ENCODE measurements at places on chromosomes 12 and 14.

GRCh38 chr14:105479431-105480158 is 5.0 kb downstream of the CRIP2 start:
- DNase-seq = no peak

DNA sequence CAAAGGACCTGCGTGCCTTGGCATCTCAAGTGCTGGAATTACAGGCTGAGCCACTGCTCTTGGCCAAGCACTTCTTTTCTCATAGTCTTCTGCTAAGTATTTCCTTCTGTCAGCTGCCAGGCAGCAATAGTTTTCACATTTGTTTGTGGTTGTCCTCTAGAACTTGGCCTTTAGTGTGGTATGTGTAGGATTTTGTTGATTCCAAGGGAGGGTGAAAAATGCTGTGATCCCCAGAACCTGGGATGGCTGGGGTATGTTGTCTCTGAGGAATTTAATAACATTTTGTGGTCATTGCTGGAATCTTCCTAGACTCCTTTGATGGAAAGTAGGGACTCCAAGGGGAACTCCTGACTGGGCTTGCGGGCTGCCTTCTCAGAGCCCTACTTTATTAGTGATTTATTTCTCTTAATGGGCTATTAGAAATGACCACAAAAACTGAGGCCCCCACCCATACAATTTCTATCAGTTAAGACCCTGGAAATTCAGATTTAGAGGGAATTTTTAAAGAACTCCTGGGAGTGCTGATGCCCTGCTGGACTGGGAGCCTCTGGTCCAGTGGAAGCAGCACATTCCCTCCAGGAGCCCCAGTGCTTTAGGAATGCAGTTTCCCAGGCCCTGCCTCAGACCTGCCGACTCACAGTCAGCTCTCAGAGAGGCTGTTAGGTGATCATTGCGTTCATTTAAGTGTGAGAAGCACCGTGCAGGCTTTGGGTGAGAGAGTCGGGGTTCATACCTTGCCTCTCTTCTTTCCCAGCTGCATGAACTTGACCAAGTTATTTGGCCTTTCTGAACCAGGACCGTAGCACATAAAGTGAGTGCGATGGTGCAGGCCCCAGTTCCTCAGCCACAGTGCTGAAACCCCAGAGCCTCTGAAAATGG is 22.7 kb downstream of the TRAF3 start:
- no peak for DNase-seq

- DNase-seq = peak; percentile 34
Measured at GRCh38 chr12:51270067-51270950, at the start of gene SMAGP. Gene SMAGP, minus strand, starts transcription at chr12:51270415. Its CDS starts 1,137 bp downstream, at chr12:51269278.

DNA sequence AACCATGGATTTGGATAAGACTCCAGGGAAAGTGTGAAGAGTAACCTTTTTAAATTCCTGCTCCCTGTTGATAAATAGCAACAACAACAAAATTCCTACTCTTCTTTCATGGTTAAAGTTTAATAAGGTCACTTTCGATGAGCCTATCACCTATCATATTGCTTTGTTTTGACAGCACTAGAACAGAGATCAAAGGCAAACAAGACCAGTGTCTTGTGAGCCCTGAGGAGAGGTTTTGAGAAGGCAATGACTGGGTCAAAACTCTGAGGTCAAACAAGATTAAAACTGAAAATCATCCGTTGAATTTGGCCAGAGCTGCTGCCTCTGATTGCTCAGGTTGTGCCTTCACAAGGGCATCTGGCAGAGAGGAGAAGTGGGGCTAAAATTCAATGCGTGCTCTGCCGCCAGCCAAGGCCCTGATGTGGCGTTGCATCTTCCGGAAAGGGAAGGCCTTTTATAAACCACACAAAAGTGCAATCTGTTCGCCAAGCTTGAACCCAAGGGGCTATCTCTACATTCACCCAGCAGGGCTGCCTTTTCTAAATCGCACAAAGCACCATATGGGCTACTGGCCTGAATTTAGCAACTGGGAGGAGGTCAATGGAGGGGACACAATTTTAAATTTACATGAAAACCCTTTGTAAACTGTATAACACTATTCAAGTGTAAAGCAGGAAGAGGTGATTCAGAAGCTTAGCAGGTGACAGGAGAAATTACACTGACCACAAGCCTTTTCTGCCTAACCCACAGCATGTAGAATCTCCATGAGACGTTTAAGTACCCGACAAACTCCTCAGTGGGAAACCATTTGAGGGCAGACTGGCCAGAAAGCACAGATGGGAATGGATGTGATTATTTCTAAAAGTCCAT is 140.8 kb downstream of the DAD1 start:
- no peak for DNase-seq

DNA sequence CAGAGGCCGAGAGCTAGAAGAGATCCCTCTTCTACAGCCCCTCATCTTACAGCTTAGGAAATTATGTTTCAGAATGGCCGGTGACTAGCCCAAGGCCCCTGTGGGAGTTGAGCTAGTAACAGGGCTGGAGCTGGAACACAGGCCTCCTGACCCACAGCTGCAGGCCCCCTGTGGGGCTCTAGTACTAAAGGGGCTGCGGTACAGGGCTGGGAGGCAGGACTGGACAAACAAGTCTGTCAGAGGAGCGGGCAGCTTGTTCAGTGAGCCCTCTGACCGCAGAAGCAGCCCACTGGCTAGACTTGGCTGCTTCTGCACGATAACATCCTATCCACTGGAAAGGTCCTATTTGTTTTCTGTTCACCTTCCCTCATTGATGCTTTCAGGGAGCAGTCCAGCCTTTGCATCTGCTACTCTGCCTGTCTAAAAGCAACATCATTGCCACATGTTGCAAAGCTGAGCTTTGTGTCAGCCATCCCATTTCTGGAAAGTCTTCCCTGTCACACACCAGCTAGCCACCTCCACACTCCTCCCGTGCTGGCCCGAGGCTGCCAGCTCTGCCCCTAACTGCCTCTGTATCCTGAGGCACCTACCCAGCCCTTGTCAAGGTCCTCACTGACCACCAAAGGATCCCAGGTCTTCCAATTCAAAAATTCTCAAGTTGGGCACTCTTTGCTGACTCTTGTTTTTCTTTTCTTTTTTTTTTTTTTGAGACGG is 10.2 kb downstream of the PSMC1 start:
- no peak for DNase-seq

GRCh38 chr12:45232756-45233372 is 17.0 kb downstream of the ANO6 start:
- DNase-seq = no peak

DNA sequence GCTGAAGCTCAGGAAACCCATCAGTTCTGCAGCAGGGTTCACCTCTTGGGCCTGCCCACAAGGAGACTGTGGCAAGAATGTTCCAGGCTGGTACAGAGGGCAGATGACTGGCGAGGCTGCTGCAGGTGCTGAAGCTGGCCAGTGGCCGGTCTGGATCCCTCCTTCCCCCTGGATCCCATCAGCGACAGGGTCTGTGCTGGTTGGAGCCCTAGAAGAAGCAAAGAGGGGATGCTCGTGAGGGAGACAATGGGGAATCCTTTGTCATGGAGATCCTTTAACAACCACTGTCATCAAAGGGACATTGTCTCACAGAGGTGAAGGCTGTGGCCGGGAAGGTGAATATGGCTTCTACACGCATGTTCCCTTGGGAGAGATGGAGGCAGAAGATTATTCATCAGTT is 211.4 kb upstream of the TMEM132C start:
- DNase-seq = no peak

- DNase-seq = no peak
Measured at GRCh38 chr14:31419179-31419966, 977 bp downstream of the HEATR5A start.

- DNase-seq = no peak
Measured at GRCh38 chr14:53952533-53952932, 4.1 kb downstream of the BMP4 start.

- DNase-seq = no peak
Measured at GRCh38 chr14:94412671-94413638, 24.6 kb upstream of the SERPINA1 start.

DNA sequence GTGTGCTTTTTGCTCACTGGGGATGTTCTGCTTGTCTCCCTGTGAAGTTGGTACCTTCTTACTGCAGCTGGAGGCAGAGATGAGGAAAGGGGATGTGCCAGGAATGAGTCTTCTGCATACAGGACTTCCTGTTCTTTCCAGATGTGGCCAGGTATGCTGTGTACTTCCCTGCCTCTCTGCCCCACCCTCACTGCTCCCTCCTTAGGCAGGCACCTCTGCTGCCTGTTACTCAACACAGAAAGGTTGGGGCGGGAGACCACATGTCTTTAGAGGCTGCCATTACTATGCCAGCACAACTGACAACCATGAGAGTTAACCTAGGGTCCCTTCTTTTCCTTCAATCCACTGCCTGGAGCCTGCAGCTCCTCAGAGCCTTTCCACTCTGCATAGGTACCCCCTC is 2.0 kb upstream of the OAS3 start:
- no peak for DNase-seq

GRCh38 chr14:101131451-101131916 is 228.0 kb upstream of the RTL1 start:
- DNase-seq = no peak

- no peak for DNase-seq
Measured at GRCh38 chr12:98073610-98074009, 441.8 kb upstream of the TMPO start.

DNA sequence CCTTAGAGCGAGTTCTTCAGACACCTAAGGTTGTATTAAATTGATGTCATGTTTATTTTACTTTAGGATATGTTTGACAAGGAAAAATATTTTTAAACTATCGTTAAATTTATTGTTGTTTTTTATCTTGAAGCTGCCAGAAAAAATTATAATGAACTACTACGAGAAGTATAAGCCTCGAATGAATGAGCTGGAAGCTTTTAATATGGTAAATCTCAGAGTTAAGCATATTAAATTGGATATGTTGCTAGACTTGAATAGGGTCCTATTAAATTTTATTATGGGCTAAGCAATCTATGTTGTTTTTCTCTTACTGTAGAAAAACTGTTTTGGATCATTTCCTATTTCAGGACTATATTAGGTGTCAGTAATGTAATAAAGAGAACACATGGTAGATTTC is 118.2 kb downstream of the METTL25 start:
- DNase-seq = no peak

GRCh38 chr14:35818346-35819115 is 7.6 kb upstream of the BRMS1L start:
- peak; percentile 23 for DNase-seq

DNA sequence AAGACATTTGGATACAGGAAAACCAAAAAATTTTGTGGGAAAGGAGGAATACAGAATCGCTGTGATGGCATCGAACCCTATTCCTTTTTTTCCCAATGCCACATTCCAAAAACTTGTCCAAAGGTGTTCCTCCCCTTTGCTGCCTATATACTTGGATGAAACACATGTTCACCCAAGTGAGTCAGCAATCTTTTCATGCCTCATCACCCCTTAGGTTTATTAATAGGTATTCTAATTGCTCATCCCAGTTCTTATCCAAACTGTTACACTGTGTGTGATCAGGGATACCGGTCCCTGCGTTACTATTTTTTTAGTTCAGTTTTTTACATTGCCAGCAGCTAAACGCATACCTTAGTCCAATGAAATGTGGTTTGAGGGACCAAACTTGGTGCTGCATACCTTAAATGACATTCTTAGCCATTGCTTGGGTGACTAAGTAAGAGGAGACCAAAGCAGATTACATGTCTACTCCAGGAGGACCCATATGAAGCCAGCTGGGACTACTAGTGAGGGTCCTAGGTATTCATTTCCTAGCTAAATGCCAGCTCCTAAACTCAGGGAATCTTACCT is 20.6 kb upstream of the ST8SIA1 start:
- DNase-seq = no peak

DNA sequence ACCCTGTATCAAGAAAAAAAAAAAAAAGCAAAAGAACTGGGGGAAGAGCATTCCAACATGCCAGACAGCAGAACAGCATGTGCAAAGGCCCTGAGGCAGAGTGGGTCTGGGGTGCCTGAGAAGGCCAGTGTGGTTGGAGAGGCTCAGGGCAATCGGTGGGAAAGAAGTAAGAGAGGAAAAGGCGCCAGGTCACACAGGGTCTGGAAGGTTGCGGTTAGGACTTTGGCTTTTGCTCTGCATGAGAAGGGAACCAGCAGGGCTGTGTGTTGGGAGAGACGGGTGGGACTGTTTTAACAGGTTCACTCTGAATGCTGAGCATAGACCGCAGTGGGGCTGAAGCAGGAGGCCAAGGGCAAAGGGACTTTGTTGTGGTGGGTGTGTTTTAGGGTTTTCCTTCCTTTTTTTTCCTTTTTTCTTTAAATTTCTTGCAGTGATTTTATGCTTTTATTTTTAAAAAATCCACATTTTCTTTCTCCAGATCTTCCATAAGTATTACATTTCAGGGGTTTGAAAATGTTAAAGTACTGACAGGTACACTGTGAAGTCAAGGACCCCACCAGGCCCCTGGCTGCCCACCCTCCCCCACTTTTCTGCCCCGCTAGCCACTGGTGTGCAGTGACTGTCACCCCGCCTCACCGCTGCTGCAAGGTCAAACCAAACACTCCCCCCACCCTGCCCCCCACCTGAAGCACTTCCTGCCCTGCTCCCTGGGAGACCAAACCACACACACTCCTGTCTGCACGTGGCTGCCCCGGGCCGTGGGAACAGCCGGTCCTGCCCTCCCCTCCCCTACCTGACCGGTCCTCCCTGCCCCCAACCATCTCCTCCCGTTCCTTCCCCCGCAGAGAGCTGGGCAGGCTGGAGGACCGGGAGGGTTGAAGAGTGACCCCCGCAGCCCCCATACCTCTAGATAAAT is 30.0 kb downstream of the DTX1 start:
- DNase-seq = no peak

GRCh38 chr14:79074510-79074909 is 904.3 kb downstream of the NRXN3 start:
- DNase-seq = no peak

- no peak for DNase-seq
Measured at GRCh38 chr12:29073631-29074239, 75.3 kb upstream of the FAR2 start.

DNA sequence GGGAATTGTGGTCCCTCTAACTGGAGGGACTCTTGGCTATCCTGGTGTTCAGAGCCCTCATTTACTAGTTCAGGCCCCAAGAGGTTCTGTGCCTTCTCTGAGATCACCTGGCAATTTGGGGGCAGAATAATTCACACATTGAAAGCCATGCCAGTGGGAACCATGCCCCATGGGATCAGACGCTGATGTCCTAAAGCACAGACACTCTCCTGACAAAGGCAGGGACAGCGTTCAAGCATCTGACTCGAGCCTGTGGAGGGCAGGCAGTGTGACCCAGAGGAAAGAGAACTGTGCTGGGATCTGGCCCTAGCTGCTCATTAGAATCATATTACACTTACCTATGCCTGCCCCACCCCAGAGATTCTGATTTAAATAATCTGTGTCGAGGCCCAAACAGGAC is 2.4 kb upstream of the ASB2 start:
- DNase-seq = no peak

Data from effector CD4-positive, alpha-beta T cell (primary cell).